ENCODE measurements at places on chromosomes 3 and 15. TPM values are rescaled to one million over a fixed set of nuclear protein-coding genes. Genes with fewer than 3 reads are reported as not detected.

Gene ESYT3
- 4.4 TPM for total RNA-seq

Gene SHF
- 33.1 TPM for total RNA-seq

DNA sequence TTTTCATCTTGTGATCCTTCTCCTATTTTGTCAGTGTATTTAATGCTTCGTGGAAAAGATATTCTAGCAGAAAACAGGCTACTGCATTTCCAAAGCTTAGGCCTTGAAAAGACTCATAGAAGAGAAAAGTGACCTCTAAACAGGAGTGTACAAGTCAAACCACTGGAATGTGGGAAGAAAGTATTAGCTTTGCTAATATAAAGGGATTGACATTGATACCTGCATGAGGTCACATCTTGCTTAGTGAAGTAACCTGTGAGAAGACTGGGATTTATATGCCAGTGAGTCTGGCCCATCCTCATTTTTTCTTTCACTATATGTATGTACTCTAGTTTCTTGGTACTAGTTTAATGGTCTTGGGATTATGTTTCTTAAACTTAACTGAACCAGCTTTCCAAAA lies 132.9 kb upstream of the TMC3 start:
- DNase-seq: no peak

- no peak for DNase-seq
Measured at GRCh38 chr3:130779031-130779430, 32.4 kb upstream of the PIK3R4 start.

GRCh38 chr15:58080398-58080797 lies 14.9 kb upstream of the ALDH1A2 start:
- no peak for DNase-seq

DNA sequence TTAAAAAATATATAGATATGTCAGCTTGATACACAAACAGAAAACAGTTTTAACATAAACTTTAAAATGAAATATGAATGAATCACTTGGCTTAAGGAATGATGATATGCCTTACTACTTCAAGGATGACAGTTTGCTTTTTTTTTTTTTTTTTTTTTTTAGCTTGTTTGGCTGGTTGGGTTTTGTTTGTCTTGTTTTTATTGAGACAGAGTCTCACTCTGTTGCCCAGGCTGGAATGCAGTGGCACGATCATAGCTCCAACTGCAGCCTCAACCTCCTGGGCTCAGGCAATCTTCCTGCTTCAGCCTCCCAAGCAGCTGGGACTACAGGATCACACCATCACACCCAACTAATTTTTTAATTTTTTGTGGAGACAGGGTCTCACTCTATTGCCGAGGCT lies 14.5 kb downstream of the LRRC2 start:
- no peak for DNase-seq

- no peak for DNase-seq
Measured at GRCh38 chr3:18847583-18848197, 300.6 kb upstream of the KCNH8 start.

- DNase-seq: no peak
Measured at GRCh38 chr3:71090207-71090606, 493.3 kb downstream of the FOXP1 start.

GRCh38 chr3:149784064-149784704 lies 8.2 kb downstream of the ANKUB1 start:
- DNase-seq: no peak

- no peak for DNase-seq
Measured at GRCh38 chr15:60406513-60407414, 9.0 kb upstream of the ANXA2 start.

Gene CCDC54
- not detected for total RNA-seq

DNA sequence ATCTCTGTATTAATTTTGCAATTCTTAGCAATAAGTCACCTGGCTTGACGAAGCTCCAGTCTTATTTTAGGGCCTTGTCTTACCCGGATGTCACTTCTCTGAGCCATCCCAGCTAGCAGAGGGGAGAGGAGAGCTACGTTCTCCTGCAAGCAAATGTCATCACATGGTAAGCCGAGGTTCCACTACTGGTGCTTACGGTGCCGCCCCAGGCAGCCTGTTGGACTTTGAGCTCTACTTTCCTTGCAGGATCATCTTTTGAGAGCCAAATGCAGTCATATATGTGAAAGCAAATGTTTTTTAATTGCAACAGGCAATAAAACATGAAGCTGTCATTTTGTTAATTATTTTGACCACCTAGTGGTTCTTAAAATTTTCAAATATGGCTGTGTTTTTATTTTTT lies 140.9 kb downstream of the FAM43A start:
- DNase-seq: no peak

- no peak for DNase-seq
Measured at GRCh38 chr3:189171707-189172106, at the start of gene TPRG1. Gene TPRG1 (plus strand): TSS chr3:189171971. CDS start chr3:189207385, 35,414 bp downstream.

Gene SLC9C1
- 2.5 TPM for total RNA-seq

All from WTC11 (cell line).